ENCODE measurements at places on chromosomes 3 and 15.
A peak's percentile ranks its signal among the peaks of the same experiment; 100 is the strongest.

DNA sequence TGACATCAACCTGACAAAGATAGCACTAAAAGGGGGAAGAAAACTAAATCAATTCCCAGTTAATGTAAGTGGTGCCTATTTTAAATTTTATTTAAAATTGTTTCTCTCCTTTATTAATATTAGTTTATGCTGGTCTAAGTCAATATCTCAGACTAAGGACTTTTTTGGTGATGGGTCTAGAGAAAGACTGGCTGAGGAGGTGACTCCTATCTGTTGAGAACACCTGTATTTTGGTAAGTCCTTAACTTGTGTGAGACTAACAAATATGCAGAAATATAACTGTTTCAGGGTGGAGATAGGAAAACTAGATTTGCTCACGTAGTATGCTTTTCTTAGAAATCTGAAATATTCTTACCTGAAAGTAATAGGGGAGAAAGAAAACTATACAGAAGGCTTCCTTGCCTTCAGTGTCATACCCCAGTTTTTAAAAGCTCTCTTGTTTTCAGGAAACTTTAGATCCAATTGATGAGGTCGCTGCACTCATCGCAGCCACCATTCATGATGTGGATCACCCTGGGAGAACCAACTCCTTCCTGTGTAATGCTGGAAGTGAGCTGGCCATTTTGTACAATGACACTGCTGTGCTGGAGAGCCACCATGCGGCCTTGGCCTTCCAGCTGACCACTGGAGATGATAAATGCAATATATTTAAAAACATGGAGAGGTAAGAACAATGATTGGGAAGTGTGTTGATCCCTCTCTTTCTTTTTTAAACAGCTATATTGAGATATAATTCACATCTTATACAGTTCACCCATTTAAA is 138.9 kb downstream of the PDE8A start:
- DNase-seq = no peak

DNA sequence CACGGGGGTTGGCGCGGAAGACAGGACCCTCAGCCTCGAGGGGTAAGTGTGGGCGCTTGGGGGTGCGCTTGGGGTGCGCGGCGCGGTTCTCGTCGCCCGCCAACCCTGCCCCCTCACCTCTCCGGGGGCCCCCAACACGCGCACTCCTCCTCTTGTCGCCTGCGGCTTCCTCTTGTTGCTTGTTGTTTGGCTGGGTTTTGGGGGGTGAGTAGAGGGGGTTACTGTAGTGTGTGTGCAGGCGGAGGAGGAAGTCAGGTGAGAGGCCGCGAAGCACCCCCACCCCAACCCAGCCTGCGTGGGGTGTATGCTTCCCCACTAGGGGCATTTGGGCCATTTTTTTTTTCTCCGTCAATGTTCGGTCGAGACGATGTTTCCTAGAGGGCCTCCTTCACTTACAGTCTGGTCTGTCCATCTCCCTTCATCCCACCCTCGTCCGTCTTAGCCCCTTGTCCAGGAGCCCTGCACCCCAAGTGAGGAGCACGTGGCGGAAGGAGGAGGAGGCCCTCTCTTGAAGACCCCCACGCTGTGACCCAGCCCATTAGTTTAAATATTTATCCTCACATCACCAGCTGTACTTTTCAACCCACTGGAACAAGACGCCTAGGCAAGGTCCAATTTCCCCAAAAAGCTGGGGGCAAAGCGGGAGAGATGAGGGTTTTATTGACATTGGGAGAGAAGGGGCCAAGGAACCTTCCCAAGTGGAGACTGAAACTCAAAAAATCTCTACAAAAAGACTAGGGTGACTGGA is 20.4 kb upstream of the SATB1 start:
- DNase-seq = peak; percentile 87

GRCh38 chr3:133278260-133279043 is 121.4 kb upstream of the BFSP2 start:
- DNase-seq = no peak

DNA sequence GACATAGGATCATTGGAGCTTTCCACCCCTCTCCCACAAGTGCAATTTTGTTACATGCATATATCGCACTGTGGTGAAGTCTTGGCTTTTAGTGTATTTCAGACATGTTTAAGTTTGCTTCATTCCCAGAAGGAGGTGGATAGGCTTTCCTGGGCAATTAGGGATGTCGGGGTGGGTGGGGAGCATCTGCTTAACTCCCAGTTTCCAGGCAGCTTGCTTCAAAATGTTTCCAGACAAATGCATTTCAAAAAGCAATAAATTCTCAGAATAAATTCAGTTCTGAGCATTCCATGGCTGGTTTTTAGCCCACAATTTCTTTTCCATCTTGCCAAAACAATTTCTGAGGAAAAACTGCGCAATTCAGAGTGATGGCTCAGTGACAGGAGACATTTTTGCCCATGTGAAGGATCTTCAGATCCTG is 227.7 kb upstream of the ZPLD1 start:
- DNase-seq = no peak

- no peak for DNase-seq
These were observed 609 bp downstream of the RNF13 start for GRCh38 chr3:149813367-149814281.

GRCh38 chr3:42493126-42493797 is 9.2 kb upstream of the VIPR1 start:
- DNase-seq = peak; percentile 32

- DNase-seq = no peak
These were observed 30.4 kb upstream of the KLF13 start for GRCh38 chr15:31296219-31296645.

- no peak for DNase-seq
These were observed 45.4 kb downstream of the AMOTL2 start for GRCh38 chr3:134328846-134329245.

GRCh38 chr3:70770650-70771049 is 458.2 kb upstream of the MDFIC2 start:
- DNase-seq = no peak

GRCh38 chr3:12981306-12982275 is 91.6 kb downstream of the IQSEC1 start:
- DNase-seq = no peak
